CD8-positive, alpha-beta memory T cell (primary cell): ENCODE measurements at places on chromosomes 5 and 9.

DNA sequence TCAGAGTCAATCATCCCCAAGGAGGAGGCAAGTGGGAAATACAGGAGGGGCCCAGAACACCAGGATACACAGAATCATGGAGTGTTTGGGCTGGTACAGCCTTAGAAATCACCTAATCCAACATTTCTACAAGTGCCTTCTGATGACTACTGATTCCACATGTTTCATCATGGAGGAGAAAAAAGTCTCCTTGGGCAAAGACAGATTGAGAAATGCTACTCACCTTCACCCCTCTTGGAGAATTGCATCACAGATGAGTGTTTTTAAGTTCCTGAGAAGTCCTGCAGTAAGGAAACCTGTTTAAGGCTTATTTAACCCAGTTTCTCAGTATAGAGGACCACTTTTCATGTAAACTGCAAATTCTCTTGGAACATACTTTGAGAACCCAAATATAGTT, 2.2 kb upstream of the SLIT3 start:
- DNase-seq, result no peak

- DNase-seq, result no peak
These were observed 85.0 kb upstream of the IRX4 start for GRCh38 chr5:1967736-1968135.

DNA sequence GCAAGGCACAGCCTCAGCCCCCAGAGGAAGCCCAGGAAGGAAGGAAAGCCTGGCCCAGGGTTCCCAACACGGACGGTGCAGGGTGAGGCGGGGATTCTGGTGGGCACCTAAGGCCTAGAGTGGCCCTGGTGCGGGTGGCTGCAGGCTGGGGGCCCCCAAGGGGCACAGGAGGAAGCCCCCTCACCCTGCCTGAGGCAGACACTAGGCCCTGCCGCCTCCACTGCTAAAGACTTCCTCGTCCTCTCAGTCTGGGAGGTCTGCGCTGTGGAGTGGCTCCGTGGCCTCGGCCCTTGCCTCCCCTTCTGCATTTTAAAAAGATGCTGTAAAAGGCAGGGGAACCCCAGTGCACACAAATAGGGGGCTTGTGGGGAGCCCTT, 3.4 kb downstream of the SLC9A3 start:
- no peak for DNase-seq

- no peak for DNase-seq
These were observed 410.6 kb downstream of the PSAT1 start for GRCh38 chr9:78707481-78707991.

- no peak for DNase-seq
These were observed 69.0 kb downstream of the ADAMTS16 start for GRCh38 chr5:5209089-5209488.

GRCh38 chr9:131056781-131057506, 39.4 kb upstream of the AIF1L start:
- DNase-seq, result no peak

- no peak for DNase-seq
These were observed 60.9 kb downstream of the CXXC5 start for GRCh38 chr5:139708877-139709581.

DNA sequence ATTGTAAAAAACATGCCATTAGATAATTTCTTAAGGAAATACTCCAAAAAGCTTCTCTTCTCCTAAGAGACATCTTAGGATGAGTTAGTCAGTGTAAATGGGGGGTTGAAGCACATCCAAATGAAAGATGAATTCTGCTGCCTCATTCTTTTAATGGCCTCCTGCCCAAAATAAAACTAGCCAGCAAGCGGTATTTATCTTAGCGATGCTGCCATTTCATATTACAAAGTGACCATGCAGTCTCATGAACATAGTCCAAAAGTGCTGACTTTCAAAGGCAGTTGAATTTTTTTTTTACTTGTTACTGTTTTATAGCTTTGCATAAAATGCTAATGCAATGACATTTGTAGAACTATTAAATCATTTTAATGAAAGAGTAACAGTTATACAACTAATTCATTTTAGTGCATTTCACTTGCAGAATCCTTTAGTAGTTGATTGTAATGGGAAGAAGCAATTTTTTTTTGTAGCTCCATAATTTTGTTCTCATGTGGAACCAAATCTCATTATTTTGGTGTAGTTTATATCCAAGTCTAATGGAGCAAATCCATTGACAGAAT, 151.5 kb downstream of the CAVIN4 start:
- no peak for DNase-seq

- no peak for DNase-seq
These were observed 140.3 kb downstream of the MAT2B start for GRCh38 chr5:163645421-163646416.

DNA sequence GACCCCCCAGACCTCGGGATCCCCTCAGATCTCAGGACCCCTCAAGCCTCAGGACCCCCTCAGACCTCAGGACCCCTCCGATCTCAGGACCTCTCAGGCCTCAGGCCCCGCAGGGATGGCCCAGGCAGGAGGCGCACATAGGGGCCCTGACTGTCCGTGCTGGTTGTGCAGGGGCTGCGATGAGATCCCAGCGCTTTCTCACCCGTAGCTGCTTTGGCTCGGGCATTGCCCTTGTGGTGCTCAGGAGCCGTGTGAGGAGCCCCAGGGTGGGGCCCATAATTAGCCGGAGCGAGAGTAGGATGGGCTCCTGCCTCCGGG, 680 bp upstream of the LPCAT1 start:
- no peak for DNase-seq

DNA sequence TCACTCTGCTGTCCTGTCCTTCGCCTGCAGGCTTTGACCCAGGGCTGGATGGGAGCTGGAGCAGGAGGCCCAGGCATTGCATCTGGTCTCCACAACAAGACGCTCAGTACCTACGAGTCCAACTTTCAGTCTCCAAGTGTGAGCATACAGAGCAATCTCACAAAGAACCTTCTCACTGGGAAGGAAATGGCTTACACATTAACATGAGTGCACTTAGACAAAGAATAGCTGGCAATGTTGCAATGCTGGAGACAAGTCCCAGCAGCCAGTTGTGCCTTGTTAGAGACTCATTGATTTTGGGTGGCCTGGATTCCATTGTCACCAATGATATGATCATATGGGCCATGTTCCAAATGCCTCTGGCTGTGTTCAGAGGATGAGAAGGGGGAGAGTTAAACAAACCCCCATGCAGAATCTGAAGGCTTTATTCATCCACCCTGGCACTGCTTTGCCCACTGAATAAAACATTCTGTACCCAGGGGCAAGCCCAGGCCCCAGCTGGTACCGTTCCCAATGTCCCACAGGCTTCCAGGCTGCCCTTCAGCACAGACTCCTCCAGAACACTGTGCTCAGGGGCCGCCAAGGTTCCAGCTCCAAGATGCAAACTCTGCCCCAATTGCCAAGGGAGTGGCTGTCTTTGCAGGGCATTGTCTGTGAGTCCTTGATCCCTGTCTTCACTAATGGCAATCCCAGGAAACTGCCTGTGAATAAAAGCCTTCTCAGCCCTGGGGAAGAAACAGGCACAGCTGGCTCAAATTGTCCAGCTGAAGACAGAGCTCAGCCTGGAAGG, 185.5 kb downstream of the HSD17B3 start:
- DNase-seq, result no peak

DNA sequence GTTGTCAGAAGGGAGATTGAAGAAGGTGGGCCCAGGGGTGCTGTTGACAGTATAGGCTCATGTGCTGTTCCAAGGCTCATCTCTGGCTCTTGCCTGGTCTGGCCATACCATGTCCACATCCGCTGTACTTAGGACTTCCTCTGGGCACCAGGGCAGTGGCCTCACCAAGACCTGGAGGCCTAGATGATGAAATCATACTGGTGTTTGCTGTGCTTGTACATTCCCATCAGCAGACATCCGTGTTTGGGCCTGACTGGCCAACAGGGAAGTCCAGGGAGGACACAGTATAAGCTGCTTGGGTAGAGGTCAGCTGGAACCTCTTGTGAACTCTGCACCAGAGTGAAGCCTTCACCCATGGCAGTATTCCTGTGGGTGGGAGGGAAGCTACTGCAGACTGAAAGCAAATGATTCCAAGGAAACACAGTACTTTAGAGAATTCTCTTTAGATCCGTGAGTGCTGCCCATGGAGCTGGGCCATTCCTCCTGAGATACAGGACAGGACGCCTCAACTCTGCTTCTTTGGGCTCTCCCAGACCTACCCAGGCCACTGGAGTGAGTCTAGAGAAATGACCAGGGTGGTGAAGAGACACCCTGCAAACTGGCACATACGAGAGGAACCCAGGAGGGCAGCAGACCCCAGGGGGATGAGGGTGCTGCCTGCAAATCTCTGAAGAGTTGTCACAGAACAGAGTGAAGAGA, 22.5 kb downstream of the POLR1E start:
- no peak for DNase-seq

- DNase-seq, result no peak
These were observed 69.0 kb downstream of the INVS start for GRCh38 chr9:100167915-100168654.

DNA sequence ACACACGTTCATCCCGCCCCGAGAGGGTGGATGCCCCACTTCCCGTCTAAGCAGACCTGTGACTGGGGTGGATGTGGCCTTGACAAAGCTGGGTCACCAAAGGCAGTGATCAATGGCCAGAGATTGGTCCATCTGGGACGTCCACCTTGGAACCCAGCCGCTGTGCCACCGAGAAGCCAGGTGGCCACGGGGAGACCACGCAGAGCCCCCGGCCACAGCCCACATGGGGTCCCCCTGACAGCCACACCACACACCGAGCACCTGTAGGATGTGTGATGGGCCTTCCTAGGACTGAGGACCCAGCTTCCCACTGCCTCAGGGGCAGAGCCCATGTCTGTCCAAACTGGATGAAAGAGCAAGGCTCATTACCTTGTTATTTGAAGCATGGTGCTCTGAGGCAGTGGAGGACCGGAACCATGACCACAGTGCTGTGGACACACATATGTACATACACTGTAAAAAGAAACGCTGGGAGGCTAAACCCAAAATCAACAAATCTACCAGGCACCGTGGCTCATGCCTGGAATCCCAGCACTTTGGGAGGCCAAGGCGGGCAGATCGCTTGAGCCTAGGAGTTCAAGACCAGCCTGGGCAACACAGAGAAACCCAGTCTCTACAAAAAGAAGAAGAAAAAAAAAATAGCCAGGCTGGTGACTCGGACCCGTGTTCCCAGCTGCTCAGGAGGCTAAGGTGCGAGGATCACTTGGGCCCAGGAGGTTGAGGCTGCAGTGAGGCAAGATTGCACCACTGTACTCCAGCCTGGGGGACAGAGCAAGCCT, 50.1 kb downstream of the MRPL36 start:
- DNase-seq, result no peak

- DNase-seq, result no peak
These were observed 9.0 kb downstream of the NIPSNAP3B start for GRCh38 chr9:104772714-104773510.

- DNase-seq, result no peak
These were observed 87.6 kb downstream of the ADRB2 start for GRCh38 chr5:148913985-148914431.

- peak; percentile 37 for DNase-seq
These were observed 50.8 kb downstream of the NR3C1 start for GRCh38 chr5:143352691-143353090.

- no peak for DNase-seq
These were observed 34.5 kb upstream of the ORM1 start for GRCh38 chr9:114288193-114289091.

DNA sequence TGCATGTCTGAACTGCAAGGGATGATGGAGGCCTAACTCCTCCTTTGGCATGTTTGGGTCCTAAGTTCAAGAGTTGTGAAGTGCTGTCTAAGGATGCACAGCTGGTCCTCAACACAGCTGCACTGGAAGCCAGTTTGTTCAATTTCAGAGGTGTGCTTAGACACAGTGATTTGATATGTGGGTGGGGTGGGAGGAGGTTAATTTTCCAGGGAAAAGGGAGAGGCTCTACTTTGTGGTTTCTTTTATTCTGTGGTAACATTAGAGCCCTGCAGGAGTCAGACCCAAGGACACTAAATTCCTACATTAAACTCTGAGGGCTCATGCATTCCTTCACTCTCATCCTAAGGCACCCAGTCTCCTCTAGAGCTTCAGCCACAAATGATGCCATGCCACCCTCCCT, 188.4 kb upstream of the MAST4 start:
- no peak for DNase-seq

DNA sequence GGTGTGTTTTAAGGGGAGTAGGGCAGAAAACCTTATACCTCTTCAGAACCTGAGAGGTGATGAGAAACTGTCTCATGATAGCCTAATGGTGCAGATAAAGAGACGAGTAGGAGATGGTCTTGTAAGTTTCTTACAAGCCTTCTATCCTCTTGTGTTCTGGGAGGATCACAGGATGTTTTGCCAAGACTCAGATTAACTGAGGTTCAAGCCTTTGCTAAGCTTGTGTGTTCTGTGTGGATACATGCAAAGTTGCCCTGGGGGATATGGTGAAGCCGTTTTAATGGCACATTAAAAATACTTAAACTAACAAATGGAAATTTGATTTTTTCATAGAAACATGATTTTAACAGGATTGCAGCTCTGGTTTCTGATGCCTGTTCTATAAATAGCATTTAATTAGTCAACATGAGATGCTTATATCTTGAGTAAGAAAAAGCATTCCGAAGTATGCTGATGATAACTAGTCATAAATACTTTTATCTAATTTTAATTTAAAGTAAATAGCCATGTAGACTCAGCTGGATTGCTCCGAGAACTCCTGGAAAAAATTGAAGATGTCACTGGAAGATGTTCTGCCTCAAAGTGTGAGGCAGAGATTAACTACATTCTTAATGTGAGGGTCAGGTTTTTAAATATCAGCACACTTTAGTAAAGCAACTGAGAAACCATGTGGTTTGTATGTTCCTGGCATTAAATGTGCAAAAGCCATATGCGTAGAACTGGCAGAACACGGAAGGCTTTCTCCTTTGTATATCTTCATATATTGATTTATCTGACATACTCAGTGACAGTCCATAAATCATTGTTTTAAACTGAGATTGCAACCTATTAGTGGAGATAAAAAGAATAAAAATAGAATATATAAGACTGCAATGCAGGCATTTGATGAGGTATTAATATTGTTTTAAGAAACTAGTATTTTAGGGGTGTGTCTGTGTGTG, 53.7 kb downstream of the IPO11 start:
- no peak for DNase-seq

GRCh38 chr5:19928562-19929421, 59.2 kb downstream of the CDH18 start:
- DNase-seq, result no peak

- DNase-seq, result no peak
These were observed 284.5 kb downstream of the IRX2 start for GRCh38 chr5:2466966-2467365.

- DNase-seq, result no peak
These were observed 91.8 kb upstream of the GPR151 start for GRCh38 chr5:146607659-146608332.

- no peak for DNase-seq
These were observed 27.0 kb downstream of the UTP15 start for GRCh38 chr5:73592551-73592950.

DNA sequence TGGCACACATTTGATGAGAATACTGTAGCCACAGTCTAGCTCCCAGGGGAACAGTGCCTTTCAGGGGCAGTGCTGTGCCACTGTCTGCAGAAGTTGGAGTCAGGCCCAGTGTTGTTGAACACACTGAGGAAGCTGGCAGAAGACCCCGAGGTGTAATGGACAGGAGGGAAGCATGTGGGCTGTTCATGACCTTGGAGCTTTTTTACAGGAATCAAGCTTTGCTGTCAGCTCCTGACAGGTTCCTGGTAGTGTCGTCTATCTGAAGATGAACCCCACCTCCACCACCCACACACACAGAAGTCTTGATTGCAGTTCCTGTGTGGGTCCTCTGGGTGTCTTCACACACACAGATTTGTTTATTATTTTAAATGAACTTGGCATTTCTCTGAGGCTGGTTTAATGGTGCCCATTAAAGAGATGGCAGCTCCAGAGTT, 40.3 kb upstream of the TNFAIP8 start:
- no peak for DNase-seq

GRCh38 chr5:149438711-149439132, 59.6 kb upstream of the IL17B start:
- no peak for DNase-seq
